ENCODE measurements at places on chromosomes 5 and 9. TPM values are rescaled to one million over a fixed set of nuclear protein-coding genes. Genes with fewer than 3 reads are reported as not detected.

DNA sequence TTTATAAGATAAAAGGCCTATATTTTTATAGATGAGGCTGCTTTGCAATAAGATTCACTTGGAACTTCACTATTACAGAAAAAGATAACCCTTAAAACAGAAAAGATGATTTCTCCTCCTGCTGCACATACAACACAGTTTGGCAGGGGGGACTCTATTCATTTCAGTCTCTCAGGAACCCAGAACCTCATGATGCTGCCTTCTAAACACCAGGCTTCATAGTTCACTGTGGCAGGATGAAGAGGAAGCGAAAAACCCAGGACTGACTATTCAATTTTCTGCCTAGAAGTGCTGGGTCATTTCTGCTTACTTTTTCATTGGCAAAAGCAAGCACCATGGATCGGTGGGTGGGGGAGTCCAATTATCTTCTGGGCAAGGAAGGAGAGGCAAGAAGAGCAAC, 179.5 kb downstream of the NTRK2 start:
- DNase-seq = no peak

- DNase-seq = no peak
Observed at GRCh38 chr5:167657016-167657415, 634.4 kb upstream of the WWC1 start.

DNA sequence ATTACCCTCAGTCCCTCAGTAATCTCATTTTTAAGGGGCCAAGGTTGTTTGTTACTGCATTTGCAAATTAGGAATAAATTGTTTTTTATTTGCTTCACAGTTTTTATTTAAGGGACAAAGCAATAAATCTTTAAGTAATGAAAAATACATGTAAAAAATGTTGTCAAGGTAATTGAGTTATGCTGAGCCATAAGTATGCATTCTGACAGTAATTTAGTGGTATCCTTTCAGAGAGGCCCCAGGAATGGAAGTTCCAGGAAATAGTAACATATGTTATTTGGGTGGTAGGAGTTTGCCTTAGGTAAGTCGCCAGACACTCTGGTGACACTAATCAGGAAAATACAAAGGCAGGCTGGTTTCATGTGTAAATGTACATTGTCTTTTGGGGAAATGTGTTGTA, 1787.9 kb upstream of the WWC1 start:
- no peak for DNase-seq

DNA sequence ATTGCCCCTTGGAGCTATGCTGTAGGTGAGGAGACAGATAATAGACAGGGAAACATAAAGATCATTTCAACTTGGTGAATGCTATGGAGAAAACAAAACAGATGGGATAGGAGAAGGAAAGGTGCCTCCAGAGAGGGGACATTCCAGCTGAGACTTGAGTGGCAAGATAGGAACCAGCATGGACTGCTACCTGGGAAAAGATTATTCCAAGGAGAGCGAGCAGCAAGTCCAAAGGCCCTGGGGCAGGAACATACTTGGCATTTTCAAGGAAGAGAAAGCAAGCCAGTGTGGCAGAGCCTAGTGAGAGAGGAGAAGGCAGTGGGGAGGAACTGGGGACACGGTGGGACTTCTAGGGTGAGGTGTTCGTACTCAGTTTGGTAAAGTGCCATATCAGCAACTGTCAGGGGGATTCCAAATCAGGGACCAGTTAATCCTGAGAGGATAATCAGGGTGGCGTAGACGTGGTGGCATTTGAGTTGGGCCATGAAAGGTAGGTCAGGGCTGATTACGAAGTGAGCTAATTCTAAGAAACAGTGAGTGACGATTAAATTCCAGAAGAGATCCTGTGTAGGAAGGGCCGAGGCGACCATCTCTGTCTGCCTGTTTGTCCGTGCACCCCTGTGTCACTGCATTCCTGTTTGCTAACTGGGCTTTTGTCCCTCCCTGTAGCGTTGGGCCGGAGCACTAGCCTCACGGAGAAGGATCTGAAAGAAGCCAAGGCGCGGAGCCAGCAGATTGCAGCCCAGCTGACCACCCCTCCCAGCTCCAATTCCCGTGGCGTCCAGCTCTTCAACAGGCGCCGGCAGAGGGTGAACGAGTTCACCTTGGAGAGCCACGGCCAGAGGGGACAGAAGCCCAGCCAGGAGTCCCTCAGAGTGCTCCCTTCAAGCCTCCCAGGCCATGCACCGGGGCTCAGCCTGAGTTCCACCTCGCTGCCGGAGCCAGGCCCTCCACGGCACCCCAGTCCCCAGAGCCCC, 7.1 kb downstream of the SYNPO start:
- no peak for DNase-seq

GRCh38 chr5:143694357-143694756, 117.6 kb upstream of the HMHB1 start:
- no peak for DNase-seq

DNA sequence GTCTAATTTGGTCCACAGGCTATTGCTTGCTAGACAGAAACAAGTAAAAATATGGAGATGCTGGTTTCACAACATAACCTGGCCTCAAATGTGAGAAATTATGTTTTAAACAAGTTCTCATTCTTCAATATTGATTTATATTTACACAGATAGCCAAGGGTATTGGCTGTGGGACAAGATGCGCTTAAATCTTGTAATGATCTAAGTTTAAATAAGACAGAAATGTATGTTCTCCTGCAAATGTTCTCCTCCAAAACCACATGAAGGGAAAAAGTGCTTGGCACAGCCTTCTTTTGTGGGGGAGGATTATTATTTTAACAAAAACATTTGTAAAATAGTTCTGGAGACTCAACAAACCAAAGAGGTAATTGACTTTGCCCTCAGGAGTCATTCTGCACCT, 356.0 kb downstream of the DMAC1 start:
- DNase-seq = no peak

PLPPR1 gene
- not detected for total RNA-seq

ARL14EPL gene
- total RNA-seq = not detected

PAPPA gene
- not detected for total RNA-seq

All from OCI-LY7 (cell line).